IMR-90 (cell line): ENCODE measurements at places on chromosomes 4 and X. TPM values are rescaled to one million over a fixed set of nuclear protein-coding genes. Genes with fewer than 3 reads are reported as not detected.

DNA sequence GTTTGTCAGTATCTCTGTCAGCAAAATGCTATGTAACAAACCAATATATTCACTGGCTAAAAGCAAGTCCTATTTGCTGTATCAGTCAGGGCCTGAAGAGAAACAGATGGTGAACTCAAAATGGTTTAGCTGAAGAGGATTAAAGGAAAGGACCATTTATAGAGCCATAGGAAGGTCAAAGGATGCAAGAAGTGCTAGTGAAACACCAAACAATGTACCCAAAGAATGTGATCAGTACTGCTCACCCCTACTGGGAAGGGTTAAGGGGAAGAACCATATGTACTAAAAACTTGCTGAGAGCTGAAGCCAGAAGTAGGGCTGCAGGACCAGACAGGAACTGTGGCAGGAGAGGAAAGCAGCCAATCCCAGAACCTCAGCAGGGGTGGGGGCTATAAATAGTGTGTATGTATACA, 479.3 kb downstream of the INPP4B start:
- no peak for DNase-seq

Gene ADH1C
- not detected in 2 replicates for total RNA-seq

DNA sequence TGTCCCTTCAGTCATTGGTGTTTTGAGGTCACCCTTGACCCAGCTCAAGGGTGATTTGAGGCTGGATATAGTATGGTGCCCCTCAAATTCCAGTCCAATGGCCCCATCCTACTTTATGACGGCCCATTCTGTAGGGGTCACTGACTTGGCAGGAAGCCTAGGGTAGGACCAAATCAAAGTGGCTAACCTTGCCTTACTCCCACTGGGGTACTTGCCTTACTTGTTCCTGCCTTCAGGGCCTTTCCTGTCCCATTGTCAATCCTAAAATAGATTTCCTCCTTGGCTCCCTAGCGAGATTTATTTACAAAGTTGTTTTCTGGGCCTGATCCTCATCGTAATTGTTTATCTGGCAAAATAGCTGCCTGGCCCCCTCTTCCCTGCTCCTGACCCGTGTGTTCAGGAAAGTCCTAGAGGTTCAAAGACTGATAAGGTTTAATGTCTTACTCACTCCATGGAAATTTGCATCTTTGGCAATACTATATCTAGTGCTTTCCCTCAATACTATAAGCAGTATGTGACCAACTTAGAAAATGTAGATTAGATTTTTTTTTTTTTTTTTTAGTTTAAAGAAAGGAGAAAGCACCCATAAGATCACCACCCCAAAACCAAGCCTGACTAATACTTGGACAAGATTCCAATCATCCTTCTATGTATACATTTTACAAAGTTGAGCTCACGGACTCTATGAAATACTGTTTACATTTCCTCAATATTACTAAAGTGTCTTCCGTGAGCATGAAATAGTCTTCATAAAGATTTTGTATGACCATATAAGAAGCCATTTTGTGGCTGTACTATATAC, 44.8 kb downstream of the MSN start:
- DNase-seq, result peak; percentile 75

Gene OSTC
- 479 and 13,576 TPM in 2 replicates for total RNA-seq

Gene KIAA1210
- total RNA-seq, result not detected in 2 replicates
